Activated CD8-positive, alpha-beta memory T cell treated with anti-CD3 and anti-CD28 coated beads, Interleukin-2, amount 50 U/mL, for 48 hours (primary cell): ENCODE measurements at places on chromosomes 1 and 21.

GRCh38 chr1:202068596-202068995, 54.1 kb upstream of the GPR37L1 start:
- no peak for DNase-seq

GRCh38 chr1:185646202-185646683, 87.9 kb upstream of the HMCN1 start:
- DNase-seq, result no peak

GRCh38 chr21:28215214-28215954, 777.3 kb downstream of the LTN1 start:
- DNase-seq, result no peak

DNA sequence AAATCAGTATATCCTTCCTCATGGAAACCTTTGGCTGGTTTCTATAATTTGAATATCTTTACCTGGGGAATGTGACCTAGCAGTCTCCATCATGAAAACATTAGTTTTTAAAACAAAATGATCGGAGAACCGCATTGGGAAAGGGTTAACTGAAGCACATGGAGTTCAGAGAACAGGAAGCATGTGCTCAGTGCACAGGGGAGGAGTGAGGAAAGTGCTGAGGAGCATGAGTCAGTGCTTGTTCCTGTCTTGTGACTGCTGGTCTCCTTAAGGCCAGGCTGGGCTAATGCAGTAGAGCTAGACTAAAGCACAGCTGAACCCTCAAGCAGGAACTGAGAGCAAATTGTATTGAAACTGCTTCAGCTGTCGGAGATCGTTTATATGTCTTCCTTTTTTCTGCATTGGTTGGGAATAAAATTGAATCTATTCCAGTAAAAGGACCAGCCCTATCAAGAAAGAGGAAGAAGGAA, 5.8 kb downstream of the IFI16 start:
- DNase-seq, result peak; percentile 72

- no peak for DNase-seq
Observed at GRCh38 chr21:33831962-33832659, 83.5 kb downstream of the ATP5PO start.

DNA sequence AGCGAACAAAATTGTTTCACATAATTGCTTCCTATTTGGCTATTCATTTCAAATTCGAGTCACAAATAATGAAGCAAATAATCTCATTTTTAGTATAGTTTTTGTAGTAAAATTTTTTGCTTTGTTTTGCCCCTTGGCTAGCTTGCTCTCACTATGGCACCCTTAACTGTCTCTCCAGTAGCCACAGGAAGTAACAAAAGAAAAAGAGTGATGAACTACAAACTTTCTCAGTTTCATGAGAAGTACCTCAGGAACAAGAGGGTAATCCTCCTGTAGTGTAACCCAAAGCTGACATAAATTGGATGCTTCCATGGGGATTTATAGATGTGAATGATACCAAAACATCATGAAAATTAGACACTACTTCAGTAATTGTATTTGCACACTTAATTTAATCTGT, 242.9 kb downstream of the BARHL2 start:
- DNase-seq, result no peak

GRCh38 chr1:60078182-60078581, 4.6 kb upstream of the C1orf87 start:
- no peak for DNase-seq

DNA sequence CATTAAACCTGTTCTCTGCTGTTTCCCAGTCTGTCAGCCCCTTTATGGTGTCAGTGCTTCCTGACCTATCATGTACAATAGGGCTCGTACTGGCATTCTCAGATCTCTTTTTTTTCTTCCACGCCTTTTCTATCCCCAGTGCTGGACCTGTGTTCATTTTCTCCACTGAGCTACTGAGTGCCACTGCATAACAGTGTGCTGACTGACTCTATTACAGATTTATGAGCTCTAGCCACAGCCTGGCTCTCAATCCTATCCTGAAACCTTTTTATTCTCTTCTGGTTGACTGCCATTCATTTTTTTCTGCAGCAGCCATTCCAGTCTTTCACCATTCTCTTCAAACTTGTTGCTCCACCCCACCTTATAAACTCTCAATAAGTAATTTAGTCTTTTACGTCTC, 59.6 kb upstream of the MACF1 start:
- no peak for DNase-seq

GRCh38 chr1:150661156-150661555, 31.7 kb upstream of the ENSA start:
- no peak for DNase-seq

GRCh38 chr1:207960346-207960745, 49.4 kb upstream of the CD34 start:
- DNase-seq, result no peak

DNA sequence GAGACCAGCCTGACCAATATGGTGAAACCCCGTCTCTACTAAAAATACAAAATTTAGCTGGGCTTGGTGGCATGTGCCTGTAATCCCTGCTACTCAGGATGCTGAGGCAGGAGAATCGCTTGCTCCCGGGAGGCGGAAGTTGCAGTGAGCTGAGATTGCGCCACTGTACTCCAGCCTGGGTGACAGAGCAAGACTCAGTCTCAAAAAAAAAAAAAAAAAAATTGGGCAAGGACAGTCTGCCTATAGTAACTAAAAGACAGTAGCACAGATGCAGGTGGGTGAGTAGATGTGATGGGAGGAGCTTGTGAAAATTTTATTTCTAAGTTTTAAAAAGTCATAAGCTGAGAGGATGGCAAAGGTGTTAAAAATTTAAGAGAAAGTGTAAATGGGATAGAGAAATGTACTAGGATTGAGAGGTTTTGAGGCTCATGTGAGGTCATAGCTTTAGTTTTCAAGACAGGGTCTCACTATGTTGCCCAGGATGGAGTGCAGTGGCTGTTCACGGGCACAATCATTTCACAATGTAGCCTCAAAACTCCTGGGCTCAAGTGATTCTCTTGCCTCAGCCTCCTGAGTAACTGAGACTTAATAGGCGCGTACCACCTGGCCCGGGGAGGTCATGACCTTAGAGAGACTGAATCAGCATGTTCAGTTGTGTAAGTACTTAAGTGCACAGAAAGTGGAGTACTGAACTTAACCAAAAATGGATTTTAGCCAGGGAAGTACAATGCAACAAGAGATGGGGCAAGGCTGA, 33.7 kb downstream of the PTP4A2 start:
- no peak for DNase-seq
